ENCODE measurements at places on chromosomes 7 and 10. TPM values are rescaled to one million over a fixed set of nuclear protein-coding genes. Genes with fewer than 3 reads are reported as not detected.
A peak's percentile ranks its signal among the peaks of the same experiment; 100 is the strongest.

GRCh38 chr10:78321500-78321899, 287.8 kb downstream of the RPS24 start:
- H3K4me1 ChIP-seq, result no peaks in the 10 kb centered on the region
- no peak for DNase-seq
- no peak overlapping the region for H3K4me3 ChIP-seq
- H3K36me3 ChIP-seq, result no peaks in the 10 kb centered on the region
- no peaks in the 10 kb centered on the region for H3K27me3 ChIP-seq

DNA sequence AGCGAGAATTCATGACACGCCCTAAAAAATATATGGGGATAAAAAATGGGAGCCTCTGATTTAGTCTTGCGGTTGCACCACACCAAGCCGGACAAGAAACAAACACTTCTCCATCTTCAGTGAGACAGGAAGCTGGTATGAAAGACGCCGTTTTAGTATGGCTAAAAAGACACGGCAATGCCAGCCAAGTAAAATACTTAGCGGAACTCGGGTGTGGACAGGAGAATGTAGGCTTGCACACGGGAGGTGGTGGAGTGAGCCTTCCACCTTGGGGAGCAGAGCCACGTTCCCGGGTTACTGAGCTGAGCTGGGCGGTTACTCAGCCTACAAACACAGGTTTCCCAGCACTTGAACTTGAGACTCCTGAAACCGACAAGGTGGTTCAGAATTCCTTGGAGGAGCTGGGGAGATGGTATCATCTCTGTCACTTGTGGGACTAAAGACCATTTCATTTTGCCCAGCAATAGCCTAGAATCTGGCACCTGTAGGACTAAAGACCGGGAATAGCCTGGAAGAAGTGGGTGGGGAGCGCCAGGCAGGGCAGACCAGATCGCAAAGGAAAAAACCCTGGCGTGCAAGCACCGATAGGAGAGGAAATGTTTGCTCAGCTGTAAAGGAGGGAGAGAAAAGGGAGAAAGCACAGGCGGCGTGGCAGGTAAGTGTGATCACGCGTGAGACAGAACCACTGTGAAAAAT, 34.8 kb upstream of the SEPHS1 start:
- no peak overlapping the region for H3K27ac ChIP-seq
- peaks cover 11% of the 10 kb centered on the region for H3K27me3 ChIP-seq
- peak; percentile 14 for DNase-seq
- no peak overlapping the region for H3K4me3 ChIP-seq
- H3K4me1 ChIP-seq, result no peaks in the 10 kb centered on the region

DNA sequence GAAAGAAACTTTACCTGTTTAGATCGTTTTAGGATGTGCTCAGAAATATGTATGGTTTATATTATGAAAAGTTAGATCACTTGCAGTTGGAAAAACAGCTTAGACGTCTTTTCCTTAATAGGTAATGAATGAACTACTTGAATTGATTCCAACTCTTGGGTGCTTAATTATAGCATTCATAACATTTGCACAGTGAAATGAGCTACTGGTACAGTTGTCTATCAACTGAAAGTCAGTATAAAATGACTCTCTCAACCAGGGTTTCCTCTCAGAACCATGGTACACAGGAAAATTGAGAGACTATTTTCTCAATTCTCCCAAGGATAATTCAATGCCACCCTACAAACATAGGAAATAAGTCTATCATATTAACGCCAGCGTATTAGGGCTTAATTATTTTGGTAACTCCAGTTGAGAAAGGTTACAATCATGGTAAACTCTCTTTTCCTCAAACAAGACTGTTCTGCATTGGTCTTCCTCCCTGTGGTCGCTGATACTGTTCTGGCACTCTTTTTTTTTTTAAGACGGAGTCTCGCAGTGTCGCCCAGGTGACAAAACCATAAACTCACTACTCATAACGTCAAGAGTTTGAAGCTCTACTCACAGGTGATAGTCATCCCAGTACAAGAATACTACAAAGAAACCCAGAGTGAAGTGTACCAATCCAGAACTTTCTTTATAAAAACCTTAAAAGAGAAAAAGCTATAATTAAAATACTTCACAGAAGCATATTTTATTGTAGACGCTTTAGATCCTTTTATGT, 2.0 kb downstream of the ANLN start:
- H3K4me3 ChIP-seq, result no peak overlapping the region
- H3K27ac ChIP-seq, result no peak overlapping the region
- no peaks in the 10 kb centered on the region for H3K27me3 ChIP-seq

Gene SPDYE9
- 0.11 TPM for total RNA-seq

DNA sequence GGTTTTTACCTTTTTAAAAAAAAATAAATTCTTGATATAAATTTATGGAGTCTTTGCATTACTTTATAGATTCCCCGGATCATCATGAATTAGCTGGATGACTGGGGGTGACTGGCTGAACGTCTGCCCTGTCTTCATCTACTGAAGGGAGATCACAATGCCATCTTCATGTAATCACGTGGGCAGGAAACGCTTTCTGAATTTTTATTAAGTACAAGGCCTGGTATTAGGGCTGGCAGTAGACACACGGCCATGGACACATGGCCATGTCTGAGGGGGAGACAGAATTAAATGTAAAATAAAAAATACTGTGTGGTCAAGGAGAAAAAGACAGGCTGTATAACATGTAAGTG, 111.2 kb downstream of the VIPR2 start:
- no peak for DNase-seq
- H3K4me3 ChIP-seq, result no peak overlapping the region
- H3K4me1 ChIP-seq, result peaks cover 3% of the 10 kb centered on the region
- H3K27me3 ChIP-seq, result no peaks in the 10 kb centered on the region
- no peaks in the 10 kb centered on the region for H3K36me3 ChIP-seq

GRCh38 chr10:18619016-18619415, 32.4 kb downstream of the NSUN6 start:
- H3K4me1 ChIP-seq, result no peaks in the 10 kb centered on the region
- H3K27ac ChIP-seq, result no peak overlapping the region
- peaks cover 5% of the 10 kb centered on the region for H3K36me3 ChIP-seq
- H3K27me3 ChIP-seq, result no peaks in the 10 kb centered on the region
- H3K4me3 ChIP-seq, result no peak overlapping the region

Gene ASIC3
- total RNA-seq, result 0.37 TPM

Gene CPA2
- total RNA-seq, result 2.0 TPM

Gene PFKP
- 49.8 TPM for total RNA-seq

- H3K4me3 ChIP-seq, result no peak overlapping the region
- H3K27ac ChIP-seq, result no peak overlapping the region
- H3K27me3 ChIP-seq, result peaks cover 4% of the 10 kb centered on the region
- H3K36me3 ChIP-seq, result no peaks in the 10 kb centered on the region
- no peak for DNase-seq
Observed at GRCh38 chr7:69349291-69349690, 249.0 kb upstream of the AUTS2 start.

DNA sequence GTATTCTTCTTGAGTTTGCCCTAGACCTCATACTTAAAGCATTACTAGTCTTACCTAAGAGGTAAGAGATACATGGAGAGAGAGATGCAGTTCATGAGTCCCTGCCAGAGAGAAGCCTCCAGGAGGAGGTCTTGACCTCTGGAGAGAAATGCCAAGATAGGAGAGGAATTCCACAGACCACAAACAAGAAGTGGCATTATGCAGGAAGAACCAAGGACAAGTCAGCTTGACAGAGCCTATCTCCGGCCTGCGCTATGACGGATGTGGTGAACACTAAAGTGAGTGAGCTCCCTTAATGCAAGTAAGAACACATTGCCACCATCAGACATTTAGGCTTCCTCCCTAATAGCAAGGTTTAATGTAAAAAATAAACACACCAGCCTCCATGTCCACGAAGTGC, 27.9 kb upstream of the COL1A2 start:
- H3K27me3 ChIP-seq, result no peaks in the 10 kb centered on the region
- H3K4me3 ChIP-seq, result no peak overlapping the region
- H3K4me1 ChIP-seq, result peaks cover 9% of the 10 kb centered on the region
- no peaks in the 10 kb centered on the region for H3K36me3 ChIP-seq
- no peak overlapping the region for H3K27ac ChIP-seq

DNA sequence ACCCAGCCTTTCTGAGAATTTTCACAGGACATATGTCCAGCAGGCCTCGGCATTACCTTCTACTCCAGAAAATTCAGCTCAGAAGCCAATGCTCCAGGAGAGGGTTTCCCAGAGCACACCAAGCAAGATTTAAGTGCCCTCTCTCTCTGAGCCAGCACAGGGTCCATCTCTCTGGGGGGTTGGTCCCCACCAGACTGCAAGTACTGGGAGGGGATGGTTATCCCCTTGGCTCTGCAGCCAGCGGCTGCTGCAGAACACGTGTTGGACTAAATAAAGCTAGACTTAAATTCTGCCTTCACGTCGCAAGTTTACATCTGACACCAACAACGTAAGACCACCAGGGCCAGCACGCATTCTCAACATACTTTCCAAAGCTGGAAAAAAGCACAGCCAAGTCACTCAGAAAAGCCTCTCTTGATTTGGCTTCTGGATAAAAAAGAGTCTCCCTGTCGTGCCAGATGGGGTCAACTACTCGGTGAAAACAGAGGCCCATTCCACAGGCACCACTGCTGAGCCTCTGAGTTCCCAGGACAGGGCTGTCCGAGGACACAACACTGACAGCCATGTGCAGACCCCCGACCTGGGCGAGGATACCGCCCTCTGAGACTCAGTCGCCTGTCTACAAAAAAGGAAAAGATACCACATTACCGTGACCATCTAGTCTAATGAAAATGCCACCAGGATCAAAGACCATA, 77.3 kb downstream of the CTBP2 start:
- no peak overlapping the region for H3K4me3 ChIP-seq
- peak; percentile 70 for DNase-seq
- H3K36me3 ChIP-seq, result peaks cover 6% of the 10 kb centered on the region
- H3K27me3 ChIP-seq, result no peaks in the 10 kb centered on the region
- peaks cover 11% of the 10 kb centered on the region for H3K4me1 ChIP-seq

GRCh38 chr10:128314686-128315085, 188.5 kb upstream of the MKI67 start:
- no peak for DNase-seq
- no peaks in the 10 kb centered on the region for H3K36me3 ChIP-seq
- H3K27me3 ChIP-seq, result no peaks in the 10 kb centered on the region
- no peak overlapping the region for H3K27ac ChIP-seq
- H3K4me1 ChIP-seq, result no peaks in the 10 kb centered on the region
- H3K4me3 ChIP-seq, result no peak overlapping the region

- H3K27me3 ChIP-seq, result no peaks in the 10 kb centered on the region
- H3K4me1 ChIP-seq, result no peaks in the 10 kb centered on the region
- H3K27ac ChIP-seq, result no peak overlapping the region
- no peak overlapping the region for H3K4me3 ChIP-seq
Observed at GRCh38 chr7:78924581-78924980, 528.9 kb downstream of the MAGI2 start.

DNA sequence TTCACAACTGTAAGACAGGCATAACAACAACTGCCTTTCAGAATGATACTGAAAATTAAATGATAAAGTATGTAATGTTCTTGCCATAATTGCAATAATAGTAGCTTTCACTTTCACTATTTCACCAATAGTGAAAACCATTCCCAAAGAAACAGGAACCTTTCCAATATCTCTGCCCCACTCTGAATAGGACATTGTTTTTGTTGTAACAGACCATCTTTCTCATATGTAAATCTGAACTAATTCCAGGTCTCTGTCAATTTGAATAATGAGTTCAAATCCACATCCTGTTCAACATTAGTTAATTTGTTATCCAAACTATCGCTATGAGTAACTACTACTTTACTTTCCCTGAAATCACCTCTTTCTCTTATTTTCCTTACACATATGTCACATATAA, 148.0 kb downstream of the LRRN3 start:
- no peak overlapping the region for H3K4me3 ChIP-seq
- DNase-seq, result peak; percentile 27
- no peaks in the 10 kb centered on the region for H3K27me3 ChIP-seq
- no peaks in the 10 kb centered on the region for H3K36me3 ChIP-seq
- no peak overlapping the region for H3K27ac ChIP-seq

DNA sequence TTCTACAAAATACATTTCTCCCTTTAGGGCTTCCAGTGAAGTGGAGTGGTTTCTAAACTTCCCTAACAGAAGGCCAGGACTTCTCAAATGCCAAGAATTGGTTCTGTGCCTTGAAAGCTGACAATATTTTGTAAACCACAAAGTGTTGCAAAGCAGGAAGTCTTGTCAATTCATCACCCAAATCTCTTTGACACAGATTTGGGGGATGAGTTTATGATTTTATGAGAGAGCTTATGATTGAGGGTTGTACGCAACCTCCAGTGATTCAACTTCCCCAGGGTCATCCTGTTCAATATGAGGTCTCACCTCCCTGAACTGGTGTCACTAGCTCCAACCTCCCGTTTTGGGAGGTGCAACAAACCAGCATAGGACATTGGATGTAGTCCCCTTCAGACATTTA, 83.7 kb downstream of the PRLHR start:
- H3K4me3 ChIP-seq, result no peak overlapping the region
- no peaks in the 10 kb centered on the region for H3K4me1 ChIP-seq
- H3K27ac ChIP-seq, result no peak overlapping the region
- no peaks in the 10 kb centered on the region for H3K36me3 ChIP-seq
- no peak for DNase-seq

DNA sequence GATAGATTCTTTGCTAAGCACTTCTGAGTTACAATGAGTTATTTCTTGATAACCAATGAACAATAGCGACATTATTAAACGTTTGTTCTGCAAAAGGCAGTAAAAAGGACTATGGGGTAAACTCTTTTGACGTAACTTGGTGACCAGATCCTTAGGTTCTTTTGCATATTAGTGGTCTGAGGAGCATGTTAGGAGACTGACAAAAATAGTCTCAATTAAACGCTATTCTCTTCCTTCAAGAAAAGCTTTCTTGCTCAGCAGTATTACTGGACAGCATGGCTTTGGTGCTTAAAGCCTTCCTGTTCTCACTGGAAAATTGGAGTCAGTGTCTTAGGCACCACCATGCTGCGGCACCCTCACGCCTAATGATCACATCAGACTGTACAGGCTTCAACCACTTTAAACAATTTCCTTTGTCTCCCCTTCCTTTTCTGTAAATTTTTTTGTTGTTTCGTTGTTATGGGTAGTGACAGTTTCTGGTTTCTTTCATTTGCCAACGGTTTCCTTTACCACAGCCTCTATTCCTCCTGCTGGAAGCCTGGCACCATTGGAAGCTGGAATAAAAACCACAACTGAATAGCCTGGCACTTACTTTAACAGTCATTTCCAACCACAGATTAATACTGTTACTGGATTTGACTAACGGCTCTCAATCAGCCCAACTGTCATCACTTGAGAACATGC, 49.2 kb upstream of the FAM133B start:
- DNase-seq, result no peak
- H3K27me3 ChIP-seq, result no peaks in the 10 kb centered on the region
- peaks cover 3% of the 10 kb centered on the region for H3K36me3 ChIP-seq

Gene FAM25A
- total RNA-seq, result not detected

Gene FFAR4
- 4.7 TPM for total RNA-seq

DNA sequence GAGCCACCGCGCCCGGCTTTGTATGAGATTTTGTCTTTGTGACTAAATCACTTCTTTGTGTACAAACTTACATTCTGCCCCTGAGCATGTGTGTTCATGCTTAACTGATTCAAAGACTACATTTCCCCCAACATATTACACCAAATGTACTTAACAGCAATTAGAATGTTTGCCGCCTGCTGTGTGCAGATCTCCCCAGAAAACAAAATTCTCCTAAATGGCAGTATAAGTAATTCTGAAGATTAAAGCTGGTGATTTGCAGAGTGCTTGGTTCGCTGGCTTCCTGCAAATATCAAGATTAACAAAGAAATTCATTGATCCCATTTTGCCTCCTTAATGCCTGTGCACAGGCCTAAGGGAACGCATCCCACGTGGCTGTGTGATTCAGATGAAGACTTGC, 230.3 kb downstream of the GALNT17 start:
- H3K27me3 ChIP-seq, result no peaks in the 10 kb centered on the region
- no peak overlapping the region for H3K4me3 ChIP-seq
- no peaks in the 10 kb centered on the region for H3K36me3 ChIP-seq
- no peaks in the 10 kb centered on the region for H3K4me1 ChIP-seq

Gene USP54
- 102 TPM for total RNA-seq
